ENCODE measurements at places on chromosomes 13 and 19.

- peak; percentile 63 for DNase-seq
These were observed 10.3 kb upstream of the FUT5 start for GRCh38 chr19:5880604-5881078.

DNA sequence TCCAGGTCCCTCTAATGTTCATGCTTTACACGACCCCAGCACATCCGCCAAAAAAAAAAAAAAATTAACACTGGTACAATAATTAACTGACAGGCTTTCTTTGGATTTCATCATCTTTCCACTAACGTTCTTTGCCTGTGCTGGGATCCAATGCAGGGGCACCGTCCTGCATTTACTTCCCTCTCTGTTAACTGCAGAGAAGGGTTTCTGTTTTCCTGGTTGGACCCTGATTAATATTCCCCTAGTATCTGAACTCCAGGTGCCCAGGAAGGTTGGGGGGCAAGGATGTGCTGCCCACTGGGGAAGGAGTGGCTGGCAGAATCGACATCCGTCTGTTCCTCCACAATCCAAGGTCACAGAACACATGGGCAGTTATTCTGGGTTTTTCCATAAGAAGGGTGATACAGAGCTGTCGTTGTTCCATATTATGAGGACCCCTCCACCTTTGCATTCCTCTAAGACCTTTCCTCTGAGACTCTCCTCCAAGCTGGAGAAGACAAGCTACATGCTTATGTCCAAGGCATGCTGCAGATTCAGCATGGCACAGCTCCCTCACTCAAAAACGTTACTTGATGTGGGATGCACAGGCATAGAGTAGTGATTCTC lies 4.5 kb upstream of the LAIR1 start:
- no peak for DNase-seq

DNA sequence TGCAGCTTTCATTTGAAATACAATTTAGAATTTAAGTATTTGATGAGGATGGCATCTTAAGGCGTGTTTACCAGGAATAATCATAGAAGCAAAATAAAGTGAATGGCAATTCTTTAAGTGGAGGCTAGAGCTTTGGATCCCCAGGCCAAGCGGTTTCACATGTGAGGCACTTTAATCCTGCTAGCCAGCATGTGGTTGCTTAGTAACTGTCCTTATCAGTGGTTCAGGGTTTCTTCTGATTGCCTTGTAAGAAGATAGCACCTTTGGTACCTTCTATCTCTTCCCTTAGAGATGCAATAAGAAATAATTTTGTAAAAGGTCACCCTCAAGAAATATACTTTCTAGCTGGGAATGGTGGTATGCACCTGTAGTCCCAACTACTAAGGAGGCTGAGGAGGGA lies 38.9 kb upstream of the SERP2 start:
- DNase-seq: no peak

GRCh38 chr19:6970443-6970842 lies 50.8 kb downstream of the MBD3L2B start:
- DNase-seq: no peak

DNA sequence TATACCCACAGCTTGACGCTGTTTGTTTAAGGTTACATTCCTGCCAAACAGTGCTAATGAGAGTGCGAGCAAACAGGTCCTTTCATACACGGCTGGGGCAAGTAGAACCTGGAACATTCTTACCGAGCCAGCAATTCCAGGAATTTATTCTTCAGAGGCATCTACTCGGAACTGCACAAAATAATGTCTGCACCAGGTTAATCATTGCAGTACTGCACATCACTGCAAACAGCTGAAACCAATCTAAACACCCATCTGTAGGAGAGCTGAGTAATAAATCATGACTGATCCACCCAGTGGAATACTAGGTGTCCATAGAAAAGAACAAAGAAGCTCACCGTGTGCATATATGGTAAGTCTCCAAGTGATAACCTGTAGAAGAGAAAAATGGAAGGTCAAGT lies 1.2 kb upstream of the ZNF579 start:
- peak; percentile 88 for DNase-seq

DNA sequence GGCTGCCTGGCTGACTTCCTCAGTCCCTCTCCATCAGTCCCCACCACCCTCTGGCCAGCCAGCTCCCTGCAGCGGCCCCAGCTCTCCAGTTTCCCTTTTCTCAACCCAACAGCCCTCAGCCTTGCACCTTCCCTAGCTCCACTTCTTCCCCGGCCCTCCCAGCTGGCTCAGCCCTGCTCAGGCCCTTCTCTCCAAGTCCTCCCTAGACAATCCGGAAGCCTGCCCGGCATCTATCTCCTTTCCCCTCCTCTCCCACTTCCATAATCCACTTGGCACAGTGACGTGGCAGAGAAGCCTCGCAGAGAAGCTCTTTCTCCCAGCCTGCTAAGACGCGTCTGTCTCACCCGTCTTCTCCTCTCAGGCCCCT lies 1.1 kb downstream of the UBXN6 start:
- no peak for DNase-seq

DNA sequence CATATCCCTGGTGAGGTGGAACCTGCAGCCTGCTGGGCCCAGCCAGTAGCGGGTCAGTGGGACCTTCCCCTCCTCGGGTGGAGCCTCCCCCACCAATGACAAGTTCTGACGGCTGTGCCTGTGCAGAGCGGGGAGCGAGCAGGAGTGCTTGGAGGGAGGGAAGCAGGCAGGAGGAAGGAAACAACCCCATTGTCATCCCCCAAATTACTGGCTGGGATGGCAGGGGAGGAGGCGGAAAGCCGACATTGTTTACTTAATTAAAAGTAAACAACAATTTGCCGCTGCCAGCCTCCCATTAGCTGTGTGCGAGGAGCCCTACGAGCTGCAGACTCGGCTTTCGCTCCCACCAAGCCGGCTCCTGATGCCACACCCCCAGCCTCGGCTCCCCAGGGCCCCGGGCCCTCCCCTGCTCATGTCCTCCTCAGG lies 45.5 kb downstream of the LYL1 start:
- no peak for DNase-seq

- no peak for DNase-seq
These were observed 43.0 kb upstream of the C13orf42 start for GRCh38 chr13:51154029-51154555.

DNA sequence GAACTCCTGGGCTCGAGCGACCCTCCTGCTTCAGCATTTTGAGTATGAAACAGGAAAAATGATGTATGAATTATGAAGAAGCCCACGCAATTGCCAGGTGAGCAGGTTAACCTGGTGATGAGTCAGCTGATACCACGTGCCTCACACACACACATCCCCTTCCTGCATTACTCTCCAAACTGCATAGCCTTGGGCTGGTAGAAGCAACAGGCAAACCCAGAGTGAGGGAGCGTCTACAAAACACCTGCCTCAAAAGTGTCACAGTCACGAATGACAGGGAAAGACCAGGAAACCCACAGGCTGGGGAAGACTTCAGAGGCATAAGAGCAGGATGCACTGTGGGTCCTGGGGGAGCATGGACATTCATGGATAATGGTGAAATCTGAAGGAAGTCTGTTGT lies 192.8 kb upstream of the IRS2 start:
- no peak for DNase-seq

GRCh38 chr19:37362733-37363132 lies 8.2 kb upstream of the ZNF527 start:
- DNase-seq: peak; percentile 62

GRCh38 chr13:53017433-53017970 lies 11.1 kb upstream of the OLFM4 start:
- DNase-seq: no peak

DNA sequence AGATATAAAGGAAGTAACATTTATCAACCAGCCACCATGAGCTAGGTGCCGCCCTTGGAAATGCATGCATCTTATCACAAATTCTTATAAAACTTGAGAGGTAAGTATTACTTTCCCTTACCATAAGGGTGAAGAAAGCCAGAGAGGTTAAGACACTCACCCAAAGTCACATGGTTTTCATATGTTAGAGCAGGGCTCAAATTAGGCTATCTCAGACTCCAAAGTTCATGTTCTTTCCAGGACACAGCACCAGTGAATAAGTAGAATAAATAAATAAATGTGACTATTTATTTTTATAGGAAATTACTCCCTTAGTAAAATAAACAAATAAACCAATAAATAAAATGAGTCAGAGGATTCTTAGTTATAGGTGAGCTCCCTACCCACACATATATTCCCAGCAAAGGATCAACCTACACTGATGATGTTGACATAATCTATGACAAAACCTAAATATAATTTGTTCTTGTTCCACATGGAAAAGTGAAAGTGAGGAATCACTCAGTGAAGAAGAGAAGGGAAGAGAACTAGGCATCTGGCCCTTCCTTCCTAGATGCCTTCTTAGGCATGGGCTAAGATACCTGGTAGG lies 27.2 kb downstream of the SPRY2 start:
- DNase-seq: no peak

GRCh38 chr13:52975969-52976368 lies 52.6 kb upstream of the OLFM4 start:
- DNase-seq: no peak

DNA sequence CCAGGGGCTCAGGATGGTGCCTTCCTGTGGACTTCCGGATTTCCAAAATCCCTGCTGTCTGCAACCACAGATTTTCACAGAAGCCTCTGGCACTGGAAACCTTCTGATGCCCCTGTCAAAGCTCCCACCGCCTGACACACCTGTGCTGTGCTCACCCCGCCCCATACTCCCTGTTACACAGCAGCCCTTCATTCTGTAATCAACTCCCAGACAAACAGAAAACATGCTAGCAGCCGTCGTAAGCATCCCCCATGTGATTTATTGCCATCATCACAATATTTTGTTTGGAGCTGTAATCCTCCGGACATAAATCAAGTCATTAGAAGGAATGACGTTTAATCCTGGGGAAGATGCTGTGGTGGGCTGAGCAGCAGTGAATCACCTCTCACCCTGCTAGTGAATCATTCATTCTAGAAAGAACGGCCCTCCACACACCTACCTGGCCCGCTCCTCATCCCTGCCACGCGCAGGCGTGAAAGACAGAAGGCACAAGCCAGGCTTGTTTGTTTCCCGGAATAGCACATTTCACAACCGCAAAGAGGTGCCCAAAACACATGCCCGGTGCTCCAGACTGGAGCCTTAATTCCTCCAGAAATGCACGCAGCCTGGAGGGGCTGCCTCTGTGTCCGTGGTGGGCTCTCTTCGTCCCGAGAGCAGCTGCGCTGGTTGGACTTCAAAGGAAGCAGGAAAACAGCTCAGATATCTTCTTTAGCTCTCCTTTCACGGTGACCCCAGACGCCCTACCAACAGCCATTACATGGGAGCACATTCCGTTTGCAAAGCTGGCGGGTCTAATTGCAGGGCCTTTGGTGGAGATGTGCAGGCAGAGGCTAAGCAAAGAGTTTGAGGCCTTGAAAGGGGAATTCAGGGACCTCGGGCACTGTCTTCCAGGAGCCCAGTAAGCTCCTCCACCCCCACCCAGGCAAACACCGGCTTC lies 41.3 kb upstream of the KCTD15 start:
- DNase-seq: no peak

- DNase-seq: no peak
These were observed at the start of gene PRTN3 for GRCh38 chr19:840519-841206. PRTN3 (plus strand) TSS chr19:840999; CDS start chr19:841009, 10 bp downstream.

- DNase-seq: no peak
These were observed 15.3 kb downstream of the PRKCSH start for GRCh38 chr19:11450570-11451326.

- peak; percentile 90 for DNase-seq
These were observed 113.0 kb downstream of the TEX26 start for GRCh38 chr13:31045286-31046081.

Data from A549 (cell line).